ENCODE measurements at places on chromosomes 16 and 17.
A peak's percentile ranks its signal among the peaks of the same experiment; 100 is the strongest.

DNA sequence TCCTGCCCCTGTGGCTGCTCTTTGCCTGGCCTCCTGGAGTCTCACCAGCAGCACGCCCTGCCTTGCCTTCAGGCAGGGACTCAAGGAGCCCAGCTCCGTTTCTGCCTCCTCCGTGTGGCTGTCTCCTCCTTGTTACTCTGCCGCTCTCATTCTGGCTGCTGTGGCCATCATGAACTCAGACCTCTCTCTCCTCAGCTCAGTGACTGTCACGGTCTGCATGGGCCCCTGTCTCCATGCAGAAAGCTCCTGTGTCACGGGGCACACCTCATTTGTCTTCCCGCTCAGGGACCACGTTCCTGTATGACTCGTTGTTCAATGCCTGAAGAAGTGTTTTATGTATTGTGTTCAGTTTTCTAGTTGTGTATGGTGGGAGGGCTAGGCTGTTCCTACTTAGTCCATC, 25.3 kb downstream of the RPTOR start:
- no peak overlapping the region for H3K4me3 ChIP-seq
- no peaks in the 10 kb centered on the region for H3K27me3 ChIP-seq
- no peak for DNase-seq
- no peak overlapping the region for H3K27ac ChIP-seq
- H3K36me3 ChIP-seq = no peaks in the 10 kb centered on the region

- H3K4me1 ChIP-seq = peaks cover 7% of the 10 kb centered on the region
- no peaks in the 10 kb centered on the region for H3K27me3 ChIP-seq
- DNase-seq = no peak
Observed at GRCh38 chr17:28853295-28853694, 1.5 kb upstream of the ERAL1 start.

DNA sequence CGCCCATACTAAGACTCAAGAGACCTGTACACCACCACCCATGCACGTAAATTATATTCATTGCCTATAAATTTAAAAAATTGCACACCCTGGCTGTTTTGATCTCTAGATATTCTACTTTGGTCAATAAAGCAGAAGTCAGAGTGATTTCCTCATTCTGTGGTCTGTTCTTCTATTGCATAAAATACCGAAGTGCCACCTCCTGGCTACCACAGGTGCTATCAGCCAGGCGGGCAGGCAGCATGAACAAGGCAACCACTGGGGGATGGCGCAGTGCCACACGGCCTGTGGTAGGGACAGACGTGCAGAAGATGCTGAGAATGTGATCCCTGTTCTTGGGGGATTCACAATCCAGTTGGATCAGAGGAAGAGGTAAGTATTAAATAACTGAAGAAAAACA, 122.3 kb downstream of the CDK5R1 start:
- no peak overlapping the region for H3K4me3 ChIP-seq
- no peaks in the 10 kb centered on the region for H3K27me3 ChIP-seq
- DNase-seq = peak; percentile 32
- no peak overlapping the region for H3K27ac ChIP-seq

- H3K4me1 ChIP-seq = no peaks in the 10 kb centered on the region
- no peaks in the 10 kb centered on the region for H3K36me3 ChIP-seq
- H3K27ac ChIP-seq = no peak overlapping the region
- no peaks in the 10 kb centered on the region for H3K27me3 ChIP-seq
- DNase-seq = no peak
Observed at GRCh38 chr16:8667492-8667891, 6.9 kb upstream of the ABAT start.

- H3K4me1 ChIP-seq = peaks cover 15% of the 10 kb centered on the region
- H3K27ac ChIP-seq = no peak overlapping the region
- H3K36me3 ChIP-seq = no peaks in the 10 kb centered on the region
- no peak for DNase-seq
- H3K4me3 ChIP-seq = no peak overlapping the region
Observed at GRCh38 chr16:13956635-13957196, 36.8 kb downstream of the ERCC4 start.

GRCh38 chr17:7903154-7904103, 12.7 kb downstream of the RNF227 start:
- H3K4me1 ChIP-seq = peaks cover 5% of the 10 kb centered on the region
- H3K36me3 ChIP-seq = peaks cover 92% of the 10 kb centered on the region
- H3K4me3 ChIP-seq = no peak overlapping the region

- no peaks in the 10 kb centered on the region for H3K36me3 ChIP-seq
- H3K4me3 ChIP-seq = no peak overlapping the region
- DNase-seq = no peak
- H3K27ac ChIP-seq = no peak overlapping the region
Observed at GRCh38 chr16:72210555-72210954, 38.6 kb upstream of the PMFBP1 start.

- DNase-seq = no peak
- H3K4me3 ChIP-seq = no peak overlapping the region
- no peaks in the 10 kb centered on the region for H3K36me3 ChIP-seq
- H3K27ac ChIP-seq = no peak overlapping the region
Observed at GRCh38 chr16:11913425-11914079, 2.2 kb downstream of the GSPT1 start.

DNA sequence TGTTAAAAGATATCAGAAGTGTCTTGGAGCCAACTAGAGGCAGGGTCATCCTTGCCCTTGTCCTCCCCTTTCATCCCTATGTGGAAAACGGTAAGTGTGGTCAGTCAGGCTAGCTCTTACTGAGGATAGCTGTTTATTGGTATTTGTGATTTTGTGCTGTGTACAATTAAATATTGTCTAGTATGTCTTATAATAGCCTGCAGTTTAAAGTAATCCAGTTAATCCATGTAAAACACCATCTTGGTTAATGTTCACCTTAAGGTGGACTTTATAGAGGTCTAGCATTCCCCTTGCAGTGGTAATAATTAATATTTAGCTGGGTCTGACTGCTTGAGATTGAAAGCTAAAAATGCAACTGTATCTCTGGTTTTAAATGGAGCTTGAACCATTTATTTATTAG, 25.6 kb downstream of the METTL9 start:
- H3K4me1 ChIP-seq = no peaks in the 10 kb centered on the region
- H3K27me3 ChIP-seq = no peaks in the 10 kb centered on the region

- no peak overlapping the region for H3K4me3 ChIP-seq
- peaks cover 59% of the 10 kb centered on the region for H3K36me3 ChIP-seq
- H3K27me3 ChIP-seq = no peaks in the 10 kb centered on the region
- H3K4me1 ChIP-seq = peaks cover 61% of the 10 kb centered on the region
Observed at GRCh38 chr17:63837480-63837879, 5.0 kb downstream of the SMARCD2 start.

DNA sequence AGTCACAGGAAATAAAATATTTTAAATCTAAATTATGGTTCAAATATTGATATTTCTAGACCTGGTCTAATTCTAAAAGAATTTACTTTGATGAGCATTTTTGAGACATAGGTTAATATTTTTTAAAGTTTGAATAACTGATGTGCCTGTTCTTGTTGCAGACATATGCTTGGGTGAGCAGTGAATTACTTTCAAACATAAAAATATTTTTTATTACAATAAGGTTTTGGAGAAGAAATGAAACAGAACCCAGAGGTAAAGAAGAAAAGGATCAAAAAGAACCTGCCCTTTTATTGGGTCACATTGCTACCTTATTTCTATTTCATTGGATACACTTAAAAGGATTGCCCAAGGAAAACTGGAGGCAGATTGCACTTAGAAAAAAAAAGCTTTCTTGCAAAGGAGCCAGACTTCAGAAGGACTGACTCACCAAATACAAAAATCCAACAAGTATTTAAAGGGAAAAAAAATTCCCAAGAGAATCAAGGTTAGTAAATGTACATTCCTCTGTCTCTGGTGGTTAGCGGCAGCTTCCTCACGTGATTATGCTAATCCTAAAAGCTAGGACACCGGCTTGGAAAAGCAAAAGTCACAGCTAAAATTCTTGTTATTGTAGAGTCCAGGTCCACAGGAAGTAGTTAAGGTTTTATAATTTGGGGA, 18.5 kb downstream of the ENPP7 start:
- peaks cover 22% of the 10 kb centered on the region for H3K4me1 ChIP-seq
- no peak overlapping the region for H3K4me3 ChIP-seq
- peak; percentile 35 for DNase-seq
- H3K27ac ChIP-seq = no peak overlapping the region

DNA sequence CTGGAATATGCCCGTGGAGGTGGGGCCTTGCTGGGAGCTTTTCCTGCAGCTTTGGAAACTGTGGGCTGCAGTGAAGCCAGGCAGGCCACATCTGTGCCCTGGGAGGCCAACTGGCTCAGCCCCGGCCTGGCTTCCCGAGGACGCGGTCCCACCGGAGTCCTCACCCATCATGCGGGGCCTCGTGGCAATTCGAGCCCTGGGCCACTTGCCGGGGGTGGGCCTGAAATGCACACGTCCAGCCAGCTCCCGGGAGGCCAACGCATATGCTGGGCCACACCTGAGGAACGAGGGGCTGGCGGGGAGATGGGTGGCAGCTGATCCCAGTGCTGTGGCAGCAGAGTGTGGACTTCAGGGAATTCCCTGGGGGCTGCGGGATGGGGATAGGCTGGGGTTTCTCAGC, 172.4 kb upstream of the GSE1 start:
- no peak for DNase-seq
- no peak overlapping the region for H3K4me3 ChIP-seq
- H3K36me3 ChIP-seq = peaks cover 9% of the 10 kb centered on the region
- no peaks in the 10 kb centered on the region for H3K27me3 ChIP-seq
- no peak overlapping the region for H3K27ac ChIP-seq

GRCh38 chr16:10609402-10609774, 29.0 kb upstream of the EMP2 start:
- no peak overlapping the region for H3K4me3 ChIP-seq
- H3K27me3 ChIP-seq = no peaks in the 10 kb centered on the region
- H3K27ac ChIP-seq = peak overlapping the region; percentile 13
- DNase-seq = no peak

GRCh38 chr17:18321309-18321708, 6.2 kb downstream of the SMCR8 start:
- H3K27ac ChIP-seq = no peak overlapping the region
- DNase-seq = no peak
- H3K36me3 ChIP-seq = peaks cover 71% of the 10 kb centered on the region
- H3K4me3 ChIP-seq = no peak overlapping the region
- no peaks in the 10 kb centered on the region for H3K27me3 ChIP-seq

DNA sequence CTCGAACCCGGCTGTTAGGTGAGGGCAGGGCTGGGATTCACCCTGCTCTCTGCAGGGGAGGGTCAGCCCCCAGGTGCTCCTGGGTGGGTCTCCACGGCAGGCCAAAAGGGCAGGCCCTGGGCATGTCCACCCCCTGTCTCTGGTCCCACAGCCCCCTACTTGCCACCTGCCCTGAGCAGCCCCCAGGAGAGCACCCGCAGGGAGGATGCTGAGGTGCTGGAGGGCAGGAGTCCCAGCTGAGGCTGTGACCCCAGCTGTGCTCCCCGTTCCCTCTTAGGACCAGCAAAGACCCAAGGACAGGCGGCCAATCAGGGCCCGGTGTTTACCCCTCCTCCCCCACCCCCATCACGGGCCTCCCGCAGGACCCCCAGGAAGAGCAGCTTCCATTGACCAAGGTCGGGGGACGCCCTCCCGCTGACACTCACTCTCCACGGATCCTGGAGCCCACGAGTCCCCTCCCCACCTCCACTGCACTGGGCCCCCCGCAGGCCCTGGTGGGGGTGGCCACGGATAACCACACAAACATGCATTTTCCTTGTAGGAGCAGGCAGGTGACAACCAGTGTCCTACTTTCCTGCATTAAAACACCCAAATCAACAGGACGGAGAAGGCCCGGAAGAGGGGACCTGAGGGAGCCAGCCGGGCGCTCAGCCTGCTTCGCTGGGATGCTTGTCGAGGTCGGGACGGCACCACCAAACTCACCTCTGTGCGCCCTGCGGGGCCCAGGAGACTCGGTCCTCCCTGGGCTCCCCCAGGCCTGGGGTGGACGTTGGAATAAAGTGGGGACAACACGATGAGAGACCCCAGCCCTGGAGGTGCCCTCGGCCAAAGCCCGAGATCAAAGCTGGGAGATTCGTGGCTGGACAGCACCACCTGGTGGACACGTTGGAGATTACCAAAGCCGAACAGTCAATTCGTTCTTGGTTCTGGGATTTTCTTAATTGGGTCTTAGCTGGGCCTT, 22.5 kb upstream of the ENPP7 start:
- no peak overlapping the region for H3K4me3 ChIP-seq
- H3K36me3 ChIP-seq = no peaks in the 10 kb centered on the region
- no peak overlapping the region for H3K27ac ChIP-seq

DNA sequence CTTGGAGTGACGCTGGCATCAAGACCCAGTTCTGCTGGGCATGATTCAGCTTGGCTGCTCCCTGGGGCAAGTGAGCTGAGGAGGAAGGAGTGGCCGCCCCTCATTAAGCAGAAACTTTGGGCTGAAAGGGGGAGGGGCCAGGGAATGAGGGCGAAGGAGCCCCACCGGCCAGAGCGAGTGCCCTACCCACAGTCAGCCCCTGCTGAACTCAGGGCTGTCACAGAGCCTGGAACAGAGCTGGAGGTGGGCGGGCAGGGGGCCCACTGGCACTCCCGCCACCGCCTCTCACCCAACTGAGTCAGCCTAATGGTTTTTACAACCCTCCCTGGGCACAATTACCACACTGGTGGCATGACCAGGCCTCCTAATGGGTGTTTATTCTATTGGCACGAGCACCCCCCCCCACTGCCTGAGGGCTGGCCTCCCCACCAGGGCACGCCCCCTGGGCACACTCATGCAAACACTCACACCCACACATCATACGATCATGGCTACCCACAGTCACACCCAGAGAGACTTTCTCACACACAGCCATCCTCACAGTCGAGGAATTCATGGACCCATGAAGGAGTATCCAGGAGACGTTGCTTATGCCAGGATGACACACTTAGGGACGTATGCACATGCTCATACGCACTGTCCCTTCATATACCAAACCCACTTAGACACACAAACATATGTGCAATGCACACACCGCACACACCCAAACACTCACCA, 19.2 kb downstream of the UNC119 start:
- no peak overlapping the region for H3K27ac ChIP-seq
- no peaks in the 10 kb centered on the region for H3K27me3 ChIP-seq
- no peak overlapping the region for H3K4me3 ChIP-seq

- no peak for DNase-seq
- peaks cover 10% of the 10 kb centered on the region for H3K4me1 ChIP-seq
- H3K4me3 ChIP-seq = no peak overlapping the region
- H3K27ac ChIP-seq = no peak overlapping the region
- H3K36me3 ChIP-seq = peaks cover 7% of the 10 kb centered on the region
- H3K27me3 ChIP-seq = no peaks in the 10 kb centered on the region
Observed at GRCh38 chr16:29687755-29688154, 8.8 kb downstream of the QPRT start.

- peak; percentile 32 for DNase-seq
- H3K27me3 ChIP-seq = no peaks in the 10 kb centered on the region
- H3K4me1 ChIP-seq = peaks cover 50% of the 10 kb centered on the region
- H3K4me3 ChIP-seq = no peak overlapping the region
Observed at GRCh38 chr17:81253358-81254131, 14.4 kb downstream of the NDUFAF8 start.

All from spinal cord (tissue), 10 donors.